Neural crest cell (in vitro differentiated cells): ENCODE measurements at places on chromosomes 3 and 15. TPM values are rescaled to one million over a fixed set of nuclear protein-coding genes. Genes with fewer than 3 reads are reported as not detected.

P3H2 gene
- total RNA-seq, result 2.0 and 4.1 TPM in 2 replicates

- DNase-seq, result no peak
Measured at GRCh38 chr3:64915778-64916177, 228.0 kb upstream of the ADAMTS9 start.

- DNase-seq, result no peak
Measured at GRCh38 chr3:128327606-128328031, 139.1 kb downstream of the DNAJB8 start.

FSTL1 gene
- 180 and 199 TPM in 2 replicates for total RNA-seq

MLF1 gene
- 19.8 and 21.0 TPM in 2 replicates for total RNA-seq
